ENCODE measurements at places on chromosomes 1 and 21.

DNA sequence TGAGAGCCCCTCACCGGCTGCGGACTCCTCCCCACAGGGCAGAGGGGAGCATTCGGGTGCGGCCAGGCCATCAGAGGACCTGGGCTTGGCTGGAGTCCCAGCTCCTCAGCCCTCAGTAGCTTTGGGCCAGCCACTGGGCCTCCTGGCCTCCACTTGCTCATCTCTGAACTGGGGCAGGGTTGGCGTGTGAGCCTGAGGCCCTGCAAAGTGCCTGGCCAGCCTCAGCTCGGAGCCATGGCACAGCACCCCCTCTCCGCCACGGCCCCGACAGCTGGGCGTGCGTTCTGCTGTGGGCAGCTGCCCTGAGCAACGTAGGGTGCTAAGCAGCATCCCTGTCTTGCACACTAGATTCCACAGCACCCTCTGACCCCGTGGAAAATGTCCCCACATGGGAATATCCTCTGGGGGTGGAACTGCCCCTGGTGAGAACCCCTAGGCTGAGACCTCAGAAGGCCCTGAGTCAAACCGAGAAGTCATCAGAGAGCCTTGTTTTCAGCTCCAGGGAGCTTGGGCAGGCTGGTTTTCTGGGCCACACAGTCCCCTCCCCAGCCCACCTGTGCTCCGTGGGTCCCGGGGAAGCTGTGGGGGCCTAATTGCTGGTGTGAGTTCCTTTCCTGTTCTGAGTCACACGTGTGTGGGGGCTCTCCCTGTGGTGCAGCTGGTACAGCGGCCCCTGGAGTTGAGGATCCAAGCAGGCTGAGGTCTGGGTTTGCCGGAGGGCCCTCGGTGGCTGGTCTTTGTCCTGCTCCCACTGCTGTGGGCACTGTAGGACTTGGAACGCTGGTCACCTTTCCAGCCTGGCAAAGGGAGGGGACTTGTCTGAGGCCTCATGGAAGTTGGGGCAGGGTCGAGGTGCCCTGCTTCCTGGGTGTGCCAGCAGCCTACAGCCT, 24.5 kb downstream of the TP73 start:
- DNase-seq: no peak

GRCh38 chr1:241286486-241286885, 70.5 kb downstream of the RGS7 start:
- no peak for DNase-seq

DNA sequence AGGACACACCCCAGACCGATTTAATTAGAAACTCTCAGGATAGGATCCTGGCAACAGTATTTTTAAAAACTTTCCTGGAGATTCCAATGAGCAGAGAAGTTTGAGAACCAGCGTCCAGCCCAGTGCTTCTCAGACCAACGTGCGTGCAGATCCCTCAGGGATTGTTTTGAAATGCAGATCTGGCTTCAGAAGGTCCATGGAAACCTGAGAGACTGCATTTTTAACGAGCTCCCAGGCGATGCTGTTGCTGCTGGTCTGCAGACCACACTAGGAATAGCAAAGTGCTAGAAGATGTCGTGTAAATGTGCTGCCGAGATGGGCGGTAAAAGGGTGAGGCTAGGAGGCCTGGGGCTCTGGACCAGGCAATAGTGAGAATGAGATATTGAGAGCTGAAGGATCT, 18.4 kb upstream of the CASQ1 start:
- no peak for DNase-seq

- no peak for DNase-seq
These were observed 197.2 kb downstream of the C1orf94 start for GRCh38 chr1:34373912-34374311.

DNA sequence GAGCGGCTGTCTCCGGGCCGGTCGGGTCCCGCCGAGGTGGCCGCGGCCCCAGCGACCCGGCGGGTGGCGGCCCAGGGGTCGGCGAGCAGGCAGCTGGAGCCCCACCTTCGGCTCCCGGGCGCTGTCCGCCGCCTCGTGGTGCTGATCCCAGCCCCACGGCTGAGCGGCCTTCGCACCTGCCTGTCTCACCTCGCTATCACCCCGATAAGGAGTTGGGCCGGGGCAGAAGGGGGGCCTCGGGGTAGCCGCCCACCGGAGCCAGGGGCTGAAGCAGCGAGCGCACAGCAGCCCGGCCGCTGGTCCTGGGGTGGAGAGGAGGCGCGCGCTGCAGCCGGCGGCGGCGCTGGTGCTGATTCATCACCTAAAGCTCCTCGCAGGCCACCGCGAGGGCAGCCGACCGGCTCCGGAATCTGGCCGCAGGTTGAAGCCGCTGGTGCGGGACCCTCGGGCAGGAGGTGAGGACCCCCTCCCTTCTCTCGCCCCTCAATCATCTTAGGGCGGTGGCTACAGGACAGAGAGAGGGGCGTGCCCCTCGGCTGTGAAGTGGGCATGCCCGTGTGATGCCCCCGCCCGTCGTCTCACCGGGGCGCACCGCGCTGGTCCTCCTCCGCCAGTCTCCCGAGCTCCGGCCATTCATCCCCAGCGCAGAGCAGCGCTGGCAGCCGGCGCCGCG, 575 bp downstream of the TRIM67 start:
- DNase-seq: peak; percentile 43

GRCh38 chr21:45889961-45890360, 91.6 kb upstream of the COL6A1 start:
- DNase-seq: no peak

- no peak for DNase-seq
These were observed 52.1 kb downstream of the DHRS3 start for GRCh38 chr1:12565966-12566352.

GRCh38 chr1:229296541-229296941, 25.6 kb downstream of the RAB4A start:
- no peak for DNase-seq

GRCh38 chr1:168613691-168614231, 37.4 kb downstream of the XCL1 start:
- no peak for DNase-seq

GRCh38 chr1:8677782-8678181, 139.7 kb downstream of the RERE start:
- DNase-seq: no peak

DNA sequence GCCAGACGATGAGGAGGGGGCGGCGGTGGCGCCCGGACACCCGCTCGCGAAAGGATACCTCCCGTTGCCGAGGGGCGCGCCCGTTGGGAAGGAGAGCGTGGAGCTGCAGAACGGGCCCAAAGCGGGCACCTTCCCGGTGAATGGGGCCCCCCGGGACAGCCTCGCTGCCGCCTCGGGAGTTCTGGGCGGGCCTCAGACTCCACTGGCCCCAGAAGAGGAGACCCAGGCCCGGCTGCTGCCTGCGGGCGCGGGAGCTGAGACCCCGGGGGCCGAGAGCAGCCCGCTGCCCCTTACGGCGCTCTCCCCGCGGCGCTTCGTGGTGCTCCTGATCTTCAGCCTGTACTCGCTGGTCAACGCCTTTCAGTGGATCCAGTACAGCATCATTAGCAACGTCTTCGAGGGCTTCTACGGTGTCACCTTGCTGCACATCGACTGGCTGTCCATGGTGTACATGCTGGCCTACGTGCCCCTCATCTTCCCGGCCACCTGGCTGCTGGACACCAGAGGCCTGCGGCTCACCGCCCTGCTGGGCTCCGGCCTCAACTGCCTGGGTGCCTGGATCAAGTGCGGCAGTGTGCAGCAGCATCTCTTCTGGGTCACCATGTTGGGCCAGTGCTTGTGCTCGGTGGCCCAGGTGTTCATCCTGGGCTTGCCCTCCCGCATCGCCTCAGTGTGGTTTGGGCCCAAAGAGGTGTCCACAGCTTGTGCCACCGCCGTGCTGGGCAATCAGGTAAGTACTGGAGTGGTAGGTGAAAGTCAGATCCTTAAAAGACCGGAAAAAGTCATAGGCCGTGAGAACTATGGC, 588 bp downstream of the FLVCR1 start:
- peak; percentile 38 for DNase-seq

DNA sequence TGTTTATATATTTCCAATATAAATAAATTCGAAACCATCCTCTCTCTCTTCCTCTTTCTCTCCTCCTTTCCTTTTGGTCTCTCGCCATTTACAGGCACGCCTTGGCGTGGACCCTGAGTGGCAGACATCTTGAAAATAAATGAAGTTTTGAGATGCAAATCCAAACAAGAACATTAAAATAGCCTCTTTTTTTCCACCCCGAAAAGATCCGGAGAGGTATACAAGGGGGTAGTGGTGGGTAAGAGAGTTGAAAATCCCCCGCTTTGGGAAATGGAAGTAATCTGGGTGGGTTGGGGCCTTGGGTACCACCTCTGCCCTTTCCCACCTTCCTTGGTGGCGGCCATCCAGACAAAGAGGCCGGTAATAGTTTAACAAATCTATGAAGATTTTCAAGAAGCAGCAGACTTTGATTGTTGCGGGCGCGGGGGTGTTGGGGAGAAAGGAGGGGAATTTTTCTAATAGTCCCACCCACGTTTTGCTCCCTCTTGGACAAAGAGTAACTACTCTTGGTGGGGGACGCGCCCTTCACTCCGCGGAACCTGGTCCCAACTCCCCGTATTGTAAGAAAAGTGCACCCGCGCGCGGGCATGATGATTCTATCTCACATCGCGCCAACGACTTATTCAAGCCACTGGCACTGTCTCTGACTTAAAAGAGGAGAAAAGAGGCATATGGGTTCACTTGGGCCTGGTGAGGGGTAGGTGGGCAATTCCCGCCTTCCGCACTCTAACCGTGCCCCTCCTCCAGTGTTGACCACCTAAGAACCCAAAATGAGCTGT, 4.0 kb upstream of the FOXD3 start:
- DNase-seq: no peak

DNA sequence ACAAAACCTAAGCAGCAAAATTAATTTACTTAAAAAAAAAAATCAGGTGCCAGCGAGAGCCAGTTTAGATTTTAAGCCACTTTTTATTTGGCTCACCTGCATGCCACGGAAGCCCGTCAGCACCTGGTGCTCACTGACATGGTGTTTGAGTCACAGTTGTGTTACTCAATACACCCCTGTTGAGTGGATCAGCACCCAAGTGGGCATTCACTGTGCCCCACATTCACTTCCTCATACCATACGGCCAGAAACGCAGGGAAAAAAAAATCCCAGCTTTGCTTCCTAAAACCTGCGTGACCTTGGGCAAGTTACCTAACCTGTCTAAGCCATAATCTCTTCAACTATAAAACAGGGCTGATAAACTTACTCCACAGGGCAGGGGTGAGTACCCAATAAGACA, 42.8 kb upstream of the SIM2 start:
- no peak for DNase-seq

All from activated T-cell treated with anti-CD3 and anti-CD28 coated beads, Interleukin-2, amount 50 U/mL, for 1 hour (primary cell).